Pons (tissue), 1 donor: ENCODE measurements at places on chromosomes 4 and X.

GRCh38 chr4:185576962-185577950 lies 41.9 kb upstream of the PDLIM3 start:
- no peak for DNase-seq

GRCh38 chr4:177265729-177266128 lies 43.9 kb upstream of the NEIL3 start:
- DNase-seq: no peak

GRCh38 chr4:62210486-62210885 lies 1010.4 kb downstream of the ADGRL3 start:
- DNase-seq: no peak

DNA sequence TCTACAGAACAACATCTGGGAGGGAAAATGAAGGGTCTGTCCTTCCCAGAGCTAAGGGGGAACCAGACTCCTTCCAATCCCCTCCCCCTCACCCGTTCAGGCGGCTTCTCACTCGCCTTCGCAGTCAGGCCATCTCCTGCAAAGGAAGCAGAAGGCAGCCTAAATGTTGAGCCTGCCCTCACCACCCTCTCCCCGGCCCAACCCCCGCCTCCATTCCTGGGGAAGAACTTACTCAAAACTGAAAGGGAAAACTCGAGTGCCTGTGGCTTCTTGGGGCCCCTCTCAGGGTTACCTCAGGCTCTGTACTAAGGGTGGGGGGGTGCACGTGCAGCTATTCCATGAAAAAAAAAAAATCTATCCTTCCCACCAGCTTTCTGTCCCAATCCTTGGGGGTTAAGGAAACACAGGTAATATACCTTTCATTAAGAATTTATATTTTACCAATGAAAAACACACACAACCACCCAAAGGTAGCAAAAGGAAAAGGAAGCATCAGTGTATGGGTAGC lies 2.4 kb downstream of the ZMYM3 start:
- DNase-seq: no peak

DNA sequence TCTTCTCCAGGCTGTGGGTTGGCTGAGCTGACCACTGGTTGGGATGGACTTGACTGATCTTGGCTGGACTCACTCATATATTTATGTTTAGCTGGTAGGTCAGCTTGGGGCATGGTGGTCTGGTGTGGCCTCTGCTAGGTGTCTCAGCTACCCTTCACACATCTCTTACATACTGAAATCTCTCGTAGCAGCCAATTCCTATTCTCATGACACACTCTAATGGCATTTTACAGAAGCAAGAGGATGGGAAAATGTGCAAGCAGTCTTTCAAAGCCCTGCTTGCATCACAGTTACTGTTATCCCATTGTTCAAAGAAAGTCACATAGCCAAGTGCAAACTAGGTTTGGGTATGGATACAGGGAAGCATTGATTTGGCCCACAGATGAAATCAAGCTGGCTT lies 55.5 kb upstream of the PCDH18 start:
- no peak for DNase-seq

DNA sequence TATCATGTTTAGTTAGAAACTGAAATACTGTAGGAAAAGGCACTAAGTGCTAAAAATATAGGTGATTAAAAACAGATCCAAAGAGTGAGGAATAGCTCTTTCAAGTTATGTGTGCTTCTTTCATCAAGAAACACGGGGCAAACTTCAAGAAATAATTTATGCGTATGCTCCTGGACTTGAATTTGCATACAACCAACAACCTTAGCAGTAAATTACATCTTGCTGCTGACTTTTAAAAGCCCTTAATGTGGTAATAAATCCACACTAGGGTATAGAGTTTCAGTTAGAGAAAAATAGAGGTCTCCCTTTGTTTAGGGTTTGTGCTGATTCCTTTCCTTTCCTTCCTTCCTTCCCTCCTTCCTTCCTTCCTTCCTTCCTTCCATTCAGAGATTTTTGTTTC lies 94.5 kb upstream of the GC start:
- DNase-seq: no peak

DNA sequence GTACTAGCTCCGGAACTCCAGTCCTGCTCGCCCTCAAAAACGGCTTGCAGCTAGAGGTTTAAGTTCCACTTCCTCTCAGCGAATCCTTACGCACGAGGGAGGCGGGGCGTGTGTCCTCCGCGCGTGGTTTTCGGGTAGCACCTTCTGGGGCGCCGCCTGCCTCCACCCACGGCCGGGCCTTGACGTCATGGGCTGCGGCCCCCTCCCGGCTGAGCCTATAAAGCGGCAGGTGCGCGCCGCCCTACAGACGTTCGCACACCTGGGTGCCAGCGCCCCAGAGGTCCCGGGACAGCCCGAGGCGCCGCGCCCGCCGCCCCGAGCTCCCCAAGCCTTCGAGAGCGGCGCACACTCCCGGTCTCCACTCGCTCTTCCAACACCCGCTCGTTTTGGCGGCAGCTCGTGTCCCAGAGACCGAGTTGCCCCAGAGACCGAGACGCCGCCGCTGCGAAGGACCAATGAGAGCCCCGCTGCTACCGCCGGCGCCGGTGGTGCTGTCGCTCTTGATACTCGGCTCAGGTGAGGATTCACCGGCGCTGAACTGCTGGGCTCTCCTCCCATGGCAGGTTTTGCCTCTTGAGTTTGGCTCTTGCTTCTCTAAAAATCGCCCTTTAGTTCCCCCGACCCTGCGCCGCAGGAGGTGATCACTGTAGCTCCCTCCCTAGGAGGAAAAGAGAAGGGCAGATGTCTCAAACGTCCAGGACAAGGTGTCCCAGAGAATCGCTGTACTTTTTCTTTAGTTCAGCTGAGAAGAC lies at the start of gene AREG:
Gene AREG, plus strand, starts transcription at position 246 of the 752 bp plus-strand sequence. Its CDS starts 210 bp downstream, at position 456.
- peak; percentile 40 for DNase-seq

GRCh38 chrX:44915361-44915868 lies 42.4 kb downstream of the KDM6A start:
- peak; percentile 9 for DNase-seq

- peak; percentile 70 for DNase-seq
These were observed 92.3 kb downstream of the PSAPL1 start for GRCh38 chr4:7342223-7343080.

DNA sequence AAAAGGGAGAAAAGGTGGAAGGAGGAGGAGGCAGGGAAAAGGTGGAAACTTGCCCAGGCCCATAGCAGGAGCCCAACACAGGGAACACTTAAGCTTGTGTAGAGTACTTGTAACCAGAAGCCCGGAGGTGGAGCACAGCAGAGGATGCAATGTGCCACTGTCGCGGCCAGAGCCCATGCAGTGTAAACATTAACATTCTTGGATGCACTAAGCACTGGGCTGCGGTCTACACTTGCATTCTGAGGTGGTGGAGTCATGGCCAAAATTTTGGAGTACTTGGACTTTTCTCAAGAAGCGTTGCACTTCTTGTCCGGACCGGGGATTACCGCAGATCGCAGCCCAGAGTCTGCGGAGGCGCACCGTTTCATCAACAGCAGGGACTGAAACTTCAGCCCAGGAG lies 4.5 kb upstream of the RHOXF1 start:
- DNase-seq: no peak

DNA sequence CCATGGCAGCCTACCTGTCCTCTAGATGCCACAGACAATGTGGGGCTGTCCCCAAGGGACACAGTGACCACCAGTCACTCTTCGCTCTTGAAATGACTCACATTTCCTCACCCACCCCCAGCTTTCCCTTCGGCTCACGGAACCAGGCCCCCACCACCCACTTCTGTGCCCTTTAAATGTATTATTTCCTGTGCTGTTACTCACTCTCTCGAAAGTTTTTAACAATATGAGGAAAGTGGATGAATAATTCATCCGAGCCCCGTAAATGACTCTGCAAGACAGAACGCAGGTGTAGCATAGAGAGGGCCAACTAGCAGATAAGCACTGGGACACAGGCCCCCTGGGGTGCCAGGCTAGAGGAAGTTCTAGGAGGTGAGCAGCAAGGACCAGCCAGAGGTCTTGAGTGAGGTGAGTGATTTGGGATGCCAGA lies 179.5 kb upstream of the TBL1X start:
- no peak for DNase-seq

GRCh38 chr4:140861359-140862176 lies 105.4 kb upstream of the TBC1D9 start:
- peak; percentile 92 for DNase-seq

- DNase-seq: no peak
These were observed 29.4 kb upstream of the KLHL2 start for GRCh38 chr4:165177725-165178666.

DNA sequence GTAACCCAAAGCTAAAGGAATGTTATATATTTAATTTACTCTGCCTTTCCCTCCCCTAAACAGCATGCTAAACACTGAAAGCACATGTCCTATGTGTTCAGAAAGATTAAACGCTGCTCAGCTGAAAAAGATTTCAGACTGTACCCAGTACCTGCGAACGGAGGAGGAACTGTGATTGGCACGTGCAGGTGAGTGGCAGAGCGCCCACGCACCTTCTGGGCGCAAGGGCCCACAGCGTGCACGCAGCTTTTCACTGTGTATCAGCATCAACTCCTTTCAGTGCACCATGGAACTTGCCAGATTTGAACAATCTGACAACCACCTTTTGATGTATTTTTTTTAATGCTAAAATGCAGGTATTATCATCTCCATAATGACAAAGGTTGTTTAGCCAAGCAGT lies 87.7 kb downstream of the RFC1 start:
- no peak for DNase-seq

DNA sequence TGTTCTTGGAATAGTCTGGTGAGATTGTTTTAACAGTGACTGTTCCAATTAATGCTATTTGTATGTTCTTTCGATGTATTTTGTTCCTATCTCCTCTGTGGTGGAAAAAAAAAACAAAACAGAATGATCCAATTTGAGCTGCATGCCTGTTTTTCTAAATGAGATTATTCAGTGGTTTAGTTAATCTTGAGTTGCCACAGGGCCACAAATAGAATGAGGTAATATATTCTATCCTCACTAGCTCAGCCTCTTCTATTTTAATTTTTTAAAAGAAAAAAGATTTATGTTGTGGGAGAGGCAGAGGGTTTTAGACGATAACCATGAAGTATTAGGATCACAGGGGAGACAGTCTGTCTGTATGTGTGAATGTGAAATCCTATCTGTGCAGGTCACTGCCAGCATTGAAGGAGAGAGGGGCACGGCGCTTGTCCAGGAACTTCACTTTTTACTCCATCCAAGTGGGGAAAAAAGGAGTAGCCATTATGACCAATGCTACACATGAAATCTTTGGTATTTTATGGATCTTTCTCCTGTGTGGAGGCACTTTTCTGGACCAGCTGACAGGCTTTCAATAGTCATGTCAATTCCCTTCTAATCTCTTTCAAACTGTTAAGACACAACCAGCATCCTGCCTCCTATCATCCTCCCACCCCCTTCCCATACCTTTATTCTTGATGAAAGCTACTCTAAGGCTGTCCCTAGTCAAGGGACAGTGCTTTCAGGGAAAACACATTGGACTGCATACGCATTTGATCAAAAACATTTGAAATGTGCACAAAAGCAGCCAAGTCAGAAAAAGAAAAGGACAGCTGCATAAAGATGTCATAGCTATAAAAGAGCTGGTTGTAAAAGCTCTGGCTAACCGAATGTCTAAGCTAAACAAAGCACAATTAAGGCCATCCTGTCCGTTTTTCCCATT lies 1063.8 kb upstream of the INTU start:
- peak; percentile 72 for DNase-seq

DNA sequence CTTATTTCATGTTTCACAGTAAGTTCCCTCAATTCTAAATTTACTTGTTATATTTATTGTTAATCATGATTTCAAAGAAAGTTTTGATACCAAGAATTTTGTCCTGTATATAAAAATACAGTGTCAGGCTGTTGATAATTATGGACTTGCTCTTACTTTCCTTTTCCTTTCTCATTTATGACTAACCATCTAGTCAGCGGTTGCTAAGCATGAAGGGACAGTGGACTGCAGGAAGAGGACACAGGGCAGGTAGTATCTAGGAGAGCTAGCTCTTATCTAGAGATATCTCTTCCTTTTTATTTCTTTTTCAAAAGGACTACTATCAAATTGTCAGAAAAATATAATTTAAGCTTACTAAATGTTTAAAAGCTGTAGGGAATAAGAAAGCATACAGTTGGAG lies 1.6 kb downstream of the OPRPN start:
- DNase-seq: no peak

DNA sequence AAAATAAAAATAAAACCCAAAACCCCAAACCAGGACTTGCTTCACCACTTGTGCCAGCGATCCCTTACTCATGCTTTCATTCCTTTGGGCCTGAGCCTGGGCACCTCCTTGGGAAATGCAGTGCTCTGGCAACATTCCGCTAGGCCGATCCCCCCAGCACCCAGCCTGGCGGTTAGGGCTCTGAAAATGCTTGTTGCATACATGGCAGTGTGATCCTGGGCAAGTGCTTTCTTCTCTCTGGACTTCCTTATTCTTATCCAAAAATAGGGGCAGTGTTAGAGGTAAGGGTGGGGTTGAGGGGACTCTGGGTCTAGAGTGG lies 4.6 kb downstream of the ZNF185 start:
- no peak for DNase-seq

- DNase-seq: no peak
These were observed 1.3 kb downstream of the HTR2C start for GRCh38 chrX:114584983-114585842.

- DNase-seq: peak; percentile 32
These were observed 26.0 kb downstream of the AMTN start for GRCh38 chr4:70544279-70544868.

DNA sequence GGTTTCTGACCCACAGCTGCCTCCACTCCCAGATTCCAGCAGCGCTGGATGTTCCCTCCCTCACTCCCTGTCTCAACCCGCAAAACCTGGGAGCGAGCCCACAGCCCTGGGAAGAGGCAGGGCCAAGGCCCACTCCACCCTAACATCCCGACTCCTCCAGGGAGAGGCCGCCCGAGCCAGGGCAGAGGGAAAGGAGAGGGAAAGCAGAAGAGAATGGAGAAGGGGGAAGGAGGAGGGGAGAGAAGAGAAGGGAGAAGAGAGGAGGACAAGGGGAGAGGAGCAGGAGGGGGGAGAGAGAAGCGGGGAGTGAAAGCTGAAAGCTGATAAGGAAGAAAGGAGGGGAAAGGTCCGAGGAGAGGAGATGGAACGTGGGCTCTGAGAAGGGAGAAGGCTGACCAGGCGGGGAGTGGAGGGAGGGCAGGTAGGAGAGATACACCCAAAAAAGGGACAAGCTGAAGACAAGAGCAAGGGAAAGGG lies 120.2 kb upstream of the PJA1 start:
- no peak for DNase-seq

GRCh38 chrX:19682712-19683331 lies 167.5 kb upstream of the MAP3K15 start:
- peak; percentile 47 for DNase-seq

GRCh38 chr4:93775551-93775950 lies 53.0 kb upstream of the ATOH1 start:
- DNase-seq: no peak

DNA sequence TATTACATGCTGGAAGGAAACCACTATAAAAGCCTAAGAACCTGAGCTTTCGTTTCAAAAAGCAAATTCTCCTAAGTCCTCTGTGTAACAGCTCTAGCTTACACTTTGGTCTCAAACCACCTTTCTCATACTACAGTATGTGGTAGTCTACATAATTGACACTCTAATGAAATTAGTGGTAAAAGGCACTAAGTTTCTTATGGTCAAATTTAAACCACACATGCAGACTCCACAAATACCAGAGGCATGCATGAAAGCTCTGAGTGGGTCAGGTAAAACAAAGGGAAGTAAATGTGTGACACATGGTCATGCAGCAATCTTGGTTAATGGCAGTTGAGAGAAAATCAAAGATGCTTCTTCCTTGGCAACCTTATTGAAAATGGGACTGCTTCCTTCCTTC lies 187.8 kb downstream of the CCNG2 start:
- DNase-seq: no peak
